ENCODE measurements at places on chromosomes 1 and 21.

DNA sequence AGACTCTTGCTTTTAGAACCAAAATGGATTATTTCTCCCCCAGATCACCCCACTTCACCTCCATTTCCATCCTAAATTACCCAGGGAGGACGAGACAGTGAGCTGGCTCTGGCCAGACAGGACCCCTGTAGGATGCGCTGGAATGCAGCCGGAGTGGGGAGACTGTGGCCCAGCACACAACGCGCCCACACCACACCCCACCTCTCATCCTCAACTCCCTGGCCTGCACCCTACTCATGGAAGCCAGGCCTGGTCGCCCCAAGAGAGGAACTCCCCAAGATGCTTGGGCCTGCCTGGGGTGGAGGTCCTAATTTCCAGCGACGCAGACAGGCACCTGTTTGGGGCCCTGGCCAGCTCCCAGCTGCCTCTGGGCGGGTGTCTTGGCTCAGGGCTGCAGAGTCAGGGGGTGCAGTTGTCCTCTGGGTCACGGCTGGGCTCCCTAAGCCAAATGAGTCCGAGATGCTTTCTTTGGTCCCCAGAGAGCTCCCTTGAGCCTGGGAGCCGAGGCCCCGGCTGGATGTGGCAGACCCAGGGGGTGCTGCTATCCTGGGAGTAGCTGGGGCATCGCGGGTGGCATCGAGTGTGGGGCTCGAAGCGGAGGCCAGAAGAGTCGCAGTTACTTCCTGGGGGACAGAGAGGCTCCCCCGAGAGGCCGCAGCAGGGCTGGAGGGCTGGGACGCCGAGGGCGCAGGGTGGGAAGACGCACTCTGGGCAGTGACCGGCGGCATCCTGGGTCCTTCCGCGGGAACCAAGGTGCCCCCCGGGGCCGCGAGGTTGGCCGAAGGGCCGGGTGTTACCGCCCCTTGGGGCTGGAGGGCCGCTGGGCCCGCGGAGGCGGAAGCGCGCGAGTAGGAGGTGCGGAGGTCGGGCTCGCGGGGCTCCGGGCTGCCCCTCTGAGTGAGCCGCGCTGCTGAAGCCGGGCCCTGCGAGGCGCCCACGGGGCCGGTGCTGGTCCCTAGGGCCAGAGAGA is 10.4 kb downstream of the CLEC20A start:
- no peak for DNase-seq

DNA sequence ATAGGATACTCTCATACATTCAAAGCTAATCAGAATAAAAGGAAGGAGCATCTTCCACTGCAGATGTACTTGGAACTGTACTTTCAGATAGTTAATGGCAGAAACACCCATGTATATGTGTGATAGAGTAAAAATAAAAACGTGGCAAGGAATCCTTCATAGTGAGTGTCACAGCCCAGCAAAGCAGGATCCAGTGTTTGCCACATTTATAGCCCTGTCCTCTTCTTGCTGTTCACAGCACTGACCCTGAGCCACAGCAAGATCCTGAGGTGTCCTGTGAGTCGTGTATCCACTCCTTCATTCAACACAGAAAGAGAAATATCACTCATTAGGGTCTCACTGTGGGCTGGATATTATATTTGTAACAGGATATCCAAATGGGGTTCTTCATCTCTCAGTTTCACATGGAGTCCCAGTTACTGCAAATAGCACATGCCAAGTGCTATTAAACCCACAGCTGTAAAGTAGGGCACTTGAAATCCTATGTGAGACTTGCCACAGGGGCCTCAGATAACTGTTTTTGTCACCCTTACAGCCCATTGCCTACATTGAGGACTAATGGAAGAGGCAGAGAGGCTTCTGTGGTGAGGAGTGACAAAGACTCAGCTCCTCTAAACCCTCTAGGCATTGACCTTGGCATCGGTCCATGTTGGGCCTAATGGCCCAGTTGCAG is 41.3 kb downstream of the CYP2J2 start:
- DNase-seq: no peak

- DNase-seq: no peak
These were observed 7.5 kb downstream of the TMEM59 start for GRCh38 chr1:54045496-54045895.

DNA sequence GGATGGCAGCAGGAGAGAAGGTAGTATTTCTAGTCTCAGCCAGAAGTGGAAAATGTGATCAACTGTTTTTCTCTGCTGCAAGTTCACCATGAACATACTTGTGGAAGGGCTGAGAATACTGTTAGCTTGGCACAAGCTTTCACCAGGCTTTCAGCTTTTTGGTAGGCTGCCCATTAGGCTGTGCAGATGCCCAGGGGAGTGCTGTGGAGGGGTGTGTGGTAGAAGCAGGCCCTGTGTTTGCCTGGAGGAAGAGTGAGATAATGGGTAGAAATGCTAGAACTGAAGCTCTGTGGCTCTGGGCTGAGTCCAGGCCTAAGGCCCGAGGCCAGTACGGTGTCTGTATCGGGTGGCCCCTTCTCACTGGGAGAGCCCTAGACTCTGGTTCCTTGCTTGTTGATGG is 9.8 kb downstream of the DNAJC6 start:
- no peak for DNase-seq

GRCh38 chr1:61181067-61182038 is 99.0 kb downstream of the NFIA start:
- no peak for DNase-seq

- peak; percentile 95 for DNase-seq
These were observed 18.9 kb downstream of the LHX4 start for GRCh38 chr1:180248731-180249681.

- no peak for DNase-seq
These were observed 299.8 kb upstream of the USP25 start for GRCh38 chr21:15430023-15430422.

DNA sequence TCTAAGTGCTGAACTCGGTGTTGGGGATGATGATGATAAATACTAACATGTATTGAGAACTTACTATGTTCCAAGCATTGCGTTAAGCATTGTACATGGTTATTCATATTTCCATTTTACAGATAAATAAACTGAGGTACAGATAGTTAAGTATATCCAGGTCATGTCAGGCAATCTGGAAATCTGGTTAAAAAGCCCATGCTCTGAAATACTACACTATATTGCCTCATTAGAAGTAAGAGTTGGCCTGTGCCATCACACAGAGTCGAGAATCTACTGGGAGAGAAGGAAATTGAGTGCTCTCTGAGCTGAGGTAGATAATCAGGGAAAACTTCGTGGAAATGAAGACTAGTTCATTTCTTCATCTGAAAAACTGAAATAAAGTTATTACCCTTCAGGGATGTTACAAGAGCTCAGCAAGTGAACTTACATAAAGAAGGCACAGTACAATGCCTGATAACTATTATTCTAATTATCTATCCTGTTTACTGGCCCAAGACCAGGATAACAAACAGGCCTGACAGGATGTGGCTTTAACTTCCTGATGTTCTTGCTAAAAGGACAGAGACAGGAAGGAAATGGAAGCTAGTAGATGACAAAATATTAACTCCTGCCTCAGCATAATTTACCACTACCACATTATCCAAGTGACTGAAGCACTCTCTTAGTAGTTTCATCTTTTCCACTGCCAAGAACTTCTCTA is 85.6 kb downstream of the EPS15 start:
- DNase-seq: no peak

- peak; percentile 57 for DNase-seq
These were observed 694 bp downstream of the MEAF6 start for GRCh38 chr1:37513795-37514349.

DNA sequence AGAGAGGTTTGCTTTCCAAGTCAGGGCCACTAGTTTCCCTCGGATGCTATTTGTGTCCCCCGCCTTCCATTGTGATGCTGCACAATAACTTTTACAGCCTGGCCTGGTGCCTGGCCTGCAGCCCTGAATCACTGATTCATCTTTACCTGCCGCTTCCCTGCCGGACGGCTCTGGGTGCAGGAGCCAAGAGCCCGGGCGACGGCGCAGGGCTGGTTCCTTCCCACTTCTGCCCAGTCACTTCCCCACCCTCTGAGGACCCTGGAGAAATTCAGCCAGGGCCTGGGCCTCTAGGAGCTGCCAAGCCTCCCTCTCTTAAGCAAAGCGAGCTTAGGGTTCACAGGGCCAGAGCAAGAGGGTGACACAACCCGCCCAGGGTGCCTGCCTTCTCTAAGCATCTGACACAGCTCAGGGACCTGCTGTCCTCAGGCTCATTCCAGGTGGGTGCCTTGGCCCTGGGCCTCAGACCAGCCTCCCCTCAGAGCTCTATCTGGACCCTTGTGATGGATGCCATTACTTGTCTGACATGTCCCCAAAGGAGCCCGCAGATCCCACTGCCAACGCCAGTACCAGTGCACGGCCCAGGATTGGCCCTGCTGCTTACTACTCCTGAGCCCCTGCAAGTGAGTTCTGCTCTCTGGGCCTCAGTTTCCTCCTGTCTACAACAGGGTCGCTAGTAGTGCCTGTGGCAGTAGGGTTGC is 381.0 kb upstream of the VAMP3 start:
- DNase-seq: no peak

GRCh38 chr1:164565357-164565756 is 6.4 kb downstream of the PBX1 start:
- DNase-seq: no peak

- DNase-seq: no peak
These were observed 75.9 kb upstream of the SAMD13 start for GRCh38 chr1:84225646-84226045.
